ENCODE measurements at places on chromosomes 2 and 18.

DNA sequence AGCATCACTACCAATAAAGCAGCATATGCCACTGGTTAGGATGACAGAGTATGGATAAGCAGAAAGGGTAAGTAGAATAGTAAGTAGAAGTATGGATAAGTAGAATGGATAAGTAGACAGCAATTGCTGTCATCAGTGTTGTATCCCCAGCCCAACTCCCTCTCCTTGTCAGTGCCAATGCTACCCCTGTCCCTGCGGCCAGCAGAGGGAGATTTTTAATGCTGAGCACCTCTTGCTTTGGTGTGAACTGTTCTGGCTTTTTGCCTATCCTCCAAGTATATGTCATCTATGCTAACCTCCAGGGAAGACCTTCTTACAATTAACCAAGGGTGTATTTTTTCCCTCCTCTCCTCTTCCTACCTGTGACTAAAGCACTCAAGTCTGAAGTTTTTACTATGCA is 136.7 kb upstream of the SPHKAP start:
- DNase-seq, result peak; percentile 46

DNA sequence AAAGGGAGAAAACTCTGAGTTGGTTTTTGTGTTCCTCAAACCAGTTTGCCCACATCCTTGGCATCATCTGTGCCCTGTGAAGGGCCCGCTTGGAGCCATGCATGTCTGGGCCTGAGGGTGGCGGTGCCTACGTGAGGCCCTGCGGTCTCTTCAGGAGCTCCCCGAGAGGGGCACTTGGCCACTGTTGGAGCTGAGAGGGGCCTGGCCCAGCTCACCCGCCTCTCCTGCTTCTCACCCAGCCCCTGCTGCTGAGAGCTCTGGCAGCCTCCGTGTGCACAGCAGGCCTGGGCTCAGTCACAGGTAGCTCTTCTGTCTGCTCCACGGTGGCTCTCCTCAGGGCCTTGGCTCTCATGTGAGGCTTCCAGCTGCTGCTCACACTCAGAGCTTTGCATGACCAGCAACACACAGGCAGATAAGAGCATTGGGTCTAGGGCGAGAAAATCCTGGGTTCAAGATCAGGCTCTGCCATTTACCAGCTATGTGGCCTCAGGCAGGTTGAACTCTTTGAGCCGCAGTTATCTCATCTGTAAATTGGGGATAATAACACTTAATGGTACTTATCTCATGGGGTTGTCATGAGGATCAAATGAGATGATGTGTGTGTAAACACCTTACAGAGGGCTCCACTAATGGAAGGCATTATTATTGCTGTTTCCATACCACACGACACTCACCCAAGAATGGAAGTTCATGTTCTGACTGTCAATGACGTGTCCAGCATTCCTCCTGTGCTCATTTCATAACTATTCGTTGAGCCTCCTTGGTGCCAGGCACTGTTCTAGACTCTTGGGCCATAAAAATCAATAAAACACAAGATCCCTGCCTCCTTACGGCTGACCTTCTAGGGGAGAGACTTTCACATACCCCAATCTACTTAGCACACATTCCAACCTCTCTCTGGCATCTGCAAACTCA is 41.6 kb upstream of the PLB1 start:
- DNase-seq, result peak; percentile 59

- no peak for DNase-seq
Observed at GRCh38 chr2:14297906-14298305, 334.6 kb upstream of the LRATD1 start.

- DNase-seq, result no peak
Observed at GRCh38 chr2:113937501-113937900, 47.6 kb downstream of the ACTR3 start.

- DNase-seq, result peak; percentile 55
Observed at GRCh38 chr2:224145751-224146355, 106.8 kb upstream of the SERPINE2 start.

GRCh38 chr18:8254654-8255053 is 354.6 kb upstream of the RAB12 start:
- no peak for DNase-seq

DNA sequence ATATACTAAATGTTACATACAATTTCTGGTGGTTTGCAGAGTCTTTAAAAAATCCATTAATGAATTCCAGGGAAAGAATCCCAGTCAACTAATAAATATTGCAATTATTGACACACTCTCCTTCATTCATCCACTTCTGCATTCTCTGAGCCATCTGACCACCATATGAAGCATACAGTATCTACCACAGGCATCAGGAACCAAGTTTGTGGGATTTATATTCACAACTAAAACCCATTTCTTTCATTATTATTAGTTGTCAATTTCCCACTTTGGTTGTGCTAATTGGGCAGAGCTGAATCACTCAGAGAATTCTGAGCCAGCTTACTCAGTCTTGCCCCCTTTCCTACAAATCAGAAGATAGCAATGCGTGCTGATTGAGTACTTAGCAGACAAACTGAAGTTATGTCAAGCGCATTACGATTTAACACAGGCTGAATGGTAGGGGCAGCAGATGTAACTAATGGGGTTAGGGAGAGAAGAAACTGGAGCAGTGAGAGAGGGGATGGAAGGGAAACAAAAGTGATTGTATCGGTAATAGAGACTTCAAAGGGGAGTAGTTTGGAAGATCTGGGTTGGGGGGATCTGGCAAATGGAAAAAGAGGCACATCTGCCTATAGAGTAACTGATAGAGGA is 52.3 kb downstream of the ZEB2 start:
- DNase-seq, result no peak

- no peak for DNase-seq
Observed at GRCh38 chr18:58015065-58015780, 28.8 kb upstream of the NEDD4L start.

GRCh38 chr2:85619617-85620016 is 3.6 kb downstream of the USP39 start:
- no peak for DNase-seq

- no peak for DNase-seq
Observed at GRCh38 chr18:78979730-78980278, at the start of gene SALL3. Gene SALL3, plus strand, starts transcription at chr18:78979818. Its CDS starts 457 bp downstream, at chr18:78980275.

- DNase-seq, result no peak
Observed at GRCh38 chr18:53819174-53819573, 405.3 kb downstream of the MBD2 start.

DNA sequence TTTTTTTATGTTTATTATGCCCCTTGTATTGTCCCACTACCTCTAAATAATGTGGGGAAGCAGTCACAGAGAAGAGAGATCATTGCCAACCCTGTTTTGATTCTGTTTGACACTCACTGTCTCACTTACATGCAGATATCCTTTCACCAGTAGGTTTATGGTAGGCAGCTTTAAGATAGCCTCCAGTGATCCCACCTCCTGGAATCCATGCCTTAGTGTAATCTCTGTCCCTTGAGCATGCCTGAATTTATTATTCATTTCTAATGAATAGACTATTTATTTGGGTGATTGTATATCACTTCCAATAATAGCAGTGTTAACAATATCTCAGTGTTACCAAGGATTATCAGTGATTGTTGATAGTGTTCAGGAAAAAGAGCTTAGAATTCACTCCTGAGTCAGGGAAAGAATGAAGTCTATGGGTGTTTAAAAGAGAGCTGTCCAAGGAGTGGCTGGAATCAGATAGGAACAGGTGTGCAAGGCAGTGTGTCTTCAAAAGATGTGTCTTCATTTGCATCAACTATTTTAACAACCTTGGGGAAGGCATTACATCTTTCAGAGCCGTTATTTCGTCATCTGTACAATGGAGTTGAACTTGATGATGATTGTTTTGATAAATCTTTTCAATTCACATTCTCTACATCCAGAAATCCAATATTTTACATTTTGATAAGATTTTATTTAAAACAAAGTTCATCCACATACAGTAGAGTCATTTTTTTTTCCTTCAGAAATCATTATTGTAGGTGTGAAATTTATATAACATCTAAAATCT is 31.9 kb downstream of the PKP4 start:
- DNase-seq, result no peak

DNA sequence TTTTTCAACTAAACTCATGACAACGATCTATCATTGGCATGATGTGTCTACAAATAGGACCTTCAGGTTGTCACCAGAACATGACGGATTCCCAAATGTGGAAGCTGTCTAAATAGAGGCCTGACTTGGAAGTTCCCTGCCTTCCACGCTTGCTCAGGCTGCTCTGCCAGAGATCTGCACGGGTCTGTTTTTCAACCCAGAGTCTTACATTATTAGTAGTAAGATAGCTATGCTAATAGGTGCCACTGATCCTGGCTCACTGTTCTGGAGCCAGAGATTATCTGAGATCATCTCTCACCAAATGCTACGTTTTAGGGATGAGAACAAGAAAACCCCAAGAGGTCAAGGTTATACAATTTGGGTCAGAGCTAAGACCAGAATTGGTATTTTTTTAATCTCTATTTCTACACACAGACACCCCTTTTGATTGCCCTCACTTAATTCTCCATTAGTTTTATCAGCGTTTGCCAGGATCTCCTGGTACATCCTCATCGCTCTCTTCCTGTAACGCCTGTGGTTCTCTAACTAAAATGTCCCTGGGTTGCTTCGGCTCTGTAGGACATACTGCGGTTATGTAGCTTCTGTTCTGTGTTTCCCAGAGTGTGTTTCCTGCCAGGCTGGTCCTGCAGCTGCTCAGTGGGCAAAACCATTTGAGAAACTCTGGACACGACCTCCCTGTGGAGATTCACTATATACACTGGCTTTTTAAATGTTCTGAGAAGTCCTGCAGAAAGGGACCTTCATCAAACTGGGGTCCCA is 5.7 kb downstream of the CDC42EP3 start:
- DNase-seq, result no peak

- no peak for DNase-seq
Observed at GRCh38 chr2:224668123-224668909, 47.8 kb downstream of the CCDC195 start.

- DNase-seq, result no peak
Observed at GRCh38 chr2:758073-758820, 81.0 kb upstream of the TMEM18 start.

- no peak for DNase-seq
Observed at GRCh38 chr2:66440708-66441497, 6.0 kb downstream of the MEIS1 start.

DNA sequence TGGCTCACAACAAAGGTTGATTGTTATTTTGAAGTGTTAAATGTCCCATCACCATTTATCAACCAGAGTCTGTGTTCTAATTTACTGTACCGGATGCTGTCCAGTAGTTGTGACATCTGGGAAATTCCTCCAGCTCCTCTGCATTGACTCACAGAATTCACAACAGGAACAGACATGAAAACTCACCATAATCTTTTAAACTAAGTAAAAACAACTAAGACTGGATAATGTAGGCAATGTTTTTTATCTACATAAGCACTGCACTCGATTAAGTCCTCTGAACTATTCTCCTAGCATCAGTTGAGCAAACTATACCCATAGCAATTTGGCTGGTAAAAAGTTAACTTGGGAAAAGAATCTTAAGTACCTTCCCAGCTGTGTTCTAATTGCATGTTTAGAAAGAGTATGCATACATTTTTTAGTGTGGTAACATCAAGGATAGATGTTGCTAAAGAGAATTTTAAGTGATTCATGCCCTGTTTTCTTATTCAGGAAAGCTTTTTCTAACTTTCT is 42.9 kb upstream of the MYO1B start:
- DNase-seq, result no peak

- DNase-seq, result no peak
Observed at GRCh38 chr2:160197587-160197986, 2.5 kb downstream of the ITGB6 start.

GRCh38 chr2:223647258-223647952 is 45.2 kb upstream of the SCG2 start:
- DNase-seq, result no peak

DNA sequence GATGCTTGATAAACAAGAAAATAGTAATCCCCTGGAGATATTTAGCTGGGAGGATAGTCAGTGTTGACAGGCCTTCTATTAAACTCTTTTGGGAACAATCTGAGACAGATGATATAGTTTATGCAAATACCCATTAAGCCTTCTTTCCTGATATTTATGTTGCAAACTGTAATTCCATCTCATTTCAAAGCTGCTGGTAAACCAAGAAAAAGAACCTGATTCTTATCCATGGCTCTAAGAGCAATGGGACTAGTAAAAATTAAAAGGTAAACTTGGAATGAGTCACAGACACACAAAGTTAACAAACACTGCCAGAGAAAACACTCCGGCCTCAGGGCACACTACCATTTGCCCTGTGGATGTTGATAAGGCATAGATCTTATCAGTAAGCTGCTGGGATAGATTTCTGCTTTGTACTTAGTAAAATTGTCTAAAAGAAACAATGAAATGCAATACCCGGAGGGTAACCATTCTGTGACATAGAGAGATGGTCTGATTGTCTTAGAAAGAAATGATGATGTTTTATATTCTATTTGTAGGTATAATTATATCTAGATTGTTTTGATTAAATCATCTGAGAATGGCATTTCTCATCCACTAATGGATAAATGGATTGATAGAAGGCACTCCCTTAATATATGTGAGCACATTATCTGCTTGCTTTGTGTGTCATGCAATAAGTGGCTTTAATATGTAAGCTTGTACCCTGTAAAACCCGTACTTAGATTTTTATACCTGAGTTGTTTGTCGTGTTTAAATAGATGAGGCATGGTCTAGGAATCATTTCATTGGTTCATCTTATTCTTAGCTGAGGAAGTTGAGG is 13.2 kb downstream of the GALR1 start:
- no peak for DNase-seq

GRCh38 chr2:70420143-70420542 is 118.3 kb upstream of the FAM136A start:
- no peak for DNase-seq

GRCh38 chr2:220370764-220371163 is 743.3 kb downstream of the SLC4A3 start:
- DNase-seq, result no peak

- peak; percentile 41 for DNase-seq
Observed at GRCh38 chr18:36829362-36830157, 633 bp downstream of the KIAA1328 start.

GRCh38 chr2:41909584-41909983 is 138.2 kb upstream of the PKDCC start:
- DNase-seq, result no peak

GRCh38 chr2:16948053-16948452 is 282.4 kb upstream of the CYRIA start:
- DNase-seq, result no peak

DNA sequence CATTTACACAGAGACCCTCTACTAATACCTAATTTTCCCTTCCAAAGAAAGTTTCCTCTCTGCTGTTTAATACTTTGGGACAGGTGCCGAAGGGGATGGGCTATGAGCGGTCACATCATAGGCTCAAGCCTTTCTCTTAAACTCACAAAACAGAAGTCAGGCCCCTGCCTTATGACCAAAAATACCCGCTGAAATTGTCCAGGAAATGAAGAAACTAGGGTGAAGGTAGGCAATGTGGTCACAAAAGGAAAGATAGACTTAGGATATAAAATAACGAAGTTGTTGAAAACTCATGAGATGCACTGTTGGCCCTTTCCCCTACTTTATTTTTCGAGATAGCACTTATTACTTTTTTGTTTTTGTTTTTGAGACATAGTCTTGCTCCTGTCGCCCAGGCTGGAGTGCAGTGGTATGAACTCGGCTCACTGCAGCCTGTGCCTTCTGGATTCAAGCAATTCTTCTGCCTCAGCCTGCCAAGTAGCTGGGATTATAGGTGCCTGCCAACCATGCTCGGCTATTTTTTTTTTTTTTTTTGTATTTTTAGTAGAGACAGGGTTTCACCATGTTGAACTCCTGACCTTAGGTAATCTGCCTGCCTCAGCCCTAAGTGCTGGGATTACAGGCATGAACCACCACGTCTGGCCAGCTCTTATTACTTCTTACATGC is 16.3 kb downstream of the SLC8A1 start:
- no peak for DNase-seq

All from RKO (cell line).